ENCODE measurements at places on chromosomes 4 and X.

DNA sequence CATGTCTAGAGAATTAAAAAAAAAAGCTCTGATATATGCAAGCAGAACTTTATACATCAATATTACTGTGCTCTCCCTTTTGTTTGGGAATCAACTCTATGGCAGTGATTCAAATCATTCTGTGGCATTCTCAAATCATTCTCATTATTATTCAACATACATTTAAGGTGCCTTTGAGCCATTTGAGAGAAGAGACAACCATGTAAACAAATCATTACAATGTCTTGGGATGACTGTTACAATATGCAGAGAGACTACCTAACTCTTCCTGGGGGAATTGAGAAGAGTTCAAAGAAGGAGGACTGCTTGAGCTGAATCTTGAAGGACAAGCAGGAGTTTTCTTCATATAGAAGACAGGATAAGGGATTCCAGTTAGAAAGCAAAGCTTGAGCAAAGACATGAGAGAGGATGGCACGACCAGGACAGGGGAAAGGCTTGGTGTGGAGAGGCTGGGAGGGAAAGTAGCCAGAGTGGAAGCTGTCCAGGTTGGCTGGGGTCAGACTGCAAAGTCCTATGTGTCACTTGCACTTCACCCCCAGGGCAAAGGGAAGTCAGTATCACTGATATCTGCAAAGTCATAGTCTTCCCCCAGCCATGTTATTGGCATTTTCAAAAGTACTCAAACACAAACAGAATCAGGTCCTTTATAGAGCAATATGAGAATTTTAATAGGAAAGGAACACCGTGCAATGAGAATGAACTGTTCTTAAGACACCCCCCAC is 9.0 kb downstream of the SEC24D start:
- DNase-seq, result no peak

- DNase-seq, result no peak
Observed at GRCh38 chrX:24902806-24903205, 113.0 kb downstream of the ARX start.

- peak; percentile 34 for DNase-seq
Observed at GRCh38 chr4:8427761-8428287, 12.7 kb downstream of the ACOX3 start.

- no peak for DNase-seq
Observed at GRCh38 chr4:81204571-81204970, 10.5 kb downstream of the PRKG2 start.

GRCh38 chr4:147815741-147816140 is 83.9 kb downstream of the ARHGAP10 start:
- no peak for DNase-seq

DNA sequence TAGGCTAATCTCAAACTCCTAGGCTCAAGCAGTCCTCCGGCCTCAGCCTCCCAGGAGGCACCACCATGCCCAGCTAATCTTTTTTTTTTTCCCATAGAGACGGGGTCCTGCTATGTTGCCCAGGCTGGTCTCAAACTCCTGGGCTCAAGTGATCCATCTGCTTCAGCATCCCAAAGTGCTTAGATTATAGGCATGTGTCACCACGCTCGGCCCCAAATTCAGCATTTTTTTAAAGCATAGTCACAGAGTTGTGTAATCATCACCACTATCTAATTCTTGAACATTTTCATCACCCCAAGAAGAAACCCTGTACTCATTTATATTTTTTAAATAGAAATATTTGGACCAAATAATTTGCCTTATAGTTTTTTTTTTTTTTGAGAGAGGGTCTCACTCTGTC is 10.3 kb downstream of the CENPI start:
- DNase-seq, result no peak

GRCh38 chrX:19649226-19649995 is 134.1 kb upstream of the MAP3K15 start:
- no peak for DNase-seq

DNA sequence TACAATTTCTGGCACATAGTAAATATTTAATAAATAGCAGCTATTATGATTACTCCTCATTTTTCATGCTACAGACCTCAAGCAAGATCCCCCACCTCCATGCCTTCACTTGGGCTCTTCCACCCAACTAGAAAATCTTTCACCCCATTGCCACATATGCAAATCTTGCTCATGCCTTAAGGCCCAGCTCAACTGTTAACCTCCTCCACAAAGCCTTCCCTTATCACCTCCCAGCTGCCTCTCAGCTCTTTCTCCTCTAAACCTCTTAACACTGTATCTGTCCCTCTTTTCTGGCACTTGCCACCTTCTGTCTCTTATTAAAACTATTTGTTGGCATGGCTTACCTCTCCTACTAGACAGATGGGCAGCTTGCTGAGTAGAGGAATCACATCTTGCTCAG is 51.5 kb downstream of the PJA1 start:
- DNase-seq, result no peak

DNA sequence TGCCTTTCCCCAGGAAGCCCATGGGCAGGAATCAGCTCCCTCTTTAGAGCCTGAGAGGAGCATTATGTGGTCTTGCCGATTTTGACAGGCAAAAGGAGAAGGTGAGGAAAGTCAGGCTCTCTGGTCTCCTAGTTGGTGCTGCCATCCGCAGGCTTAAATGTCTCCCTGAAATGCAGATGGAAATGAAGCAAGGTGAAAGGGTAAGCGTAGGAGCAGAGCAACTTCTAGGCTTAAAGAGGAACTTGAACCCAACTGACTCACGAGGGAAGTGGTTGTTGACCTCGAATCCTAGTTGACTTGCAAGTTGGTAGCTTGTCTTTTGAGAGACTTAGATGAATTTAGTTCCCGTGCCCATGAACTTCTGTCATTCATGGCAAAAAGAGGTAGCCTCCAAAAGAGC is 205.9 kb downstream of the PTTG2 start:
- DNase-seq, result no peak

DNA sequence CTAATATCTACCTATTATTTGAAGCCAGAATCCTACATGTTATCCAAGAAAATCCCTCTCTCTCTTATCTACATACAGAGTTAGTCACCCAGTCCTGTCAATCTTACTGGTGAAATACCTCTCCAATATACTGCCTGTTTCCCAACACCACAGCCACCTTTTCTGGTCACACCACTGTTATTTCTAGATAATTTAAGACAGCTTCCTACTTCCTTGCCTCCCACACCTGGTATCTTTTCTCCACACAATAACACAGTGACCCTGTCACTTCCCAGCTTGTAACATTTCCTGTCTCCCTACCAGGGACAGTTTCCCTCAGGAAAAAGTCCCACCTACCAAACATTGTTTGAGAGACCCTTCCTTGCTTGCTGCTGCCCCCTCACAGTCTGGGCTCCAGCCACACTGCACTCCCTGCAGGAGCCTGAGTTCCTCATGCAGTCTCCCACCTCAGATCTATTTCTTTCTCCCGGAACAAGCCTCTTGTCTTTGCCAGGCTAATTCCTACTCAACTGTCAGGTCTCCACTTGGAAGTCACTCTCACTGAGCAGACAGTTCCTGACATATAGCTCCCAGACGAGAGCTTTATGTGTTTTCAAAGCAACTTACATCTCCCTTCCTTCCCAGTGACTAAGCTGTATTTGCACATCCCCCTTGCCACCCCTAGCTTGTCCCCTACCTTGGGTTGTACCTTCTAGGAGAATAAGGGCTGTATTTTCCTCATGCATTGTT is 73.6 kb upstream of the QRFPR start:
- DNase-seq, result no peak

DNA sequence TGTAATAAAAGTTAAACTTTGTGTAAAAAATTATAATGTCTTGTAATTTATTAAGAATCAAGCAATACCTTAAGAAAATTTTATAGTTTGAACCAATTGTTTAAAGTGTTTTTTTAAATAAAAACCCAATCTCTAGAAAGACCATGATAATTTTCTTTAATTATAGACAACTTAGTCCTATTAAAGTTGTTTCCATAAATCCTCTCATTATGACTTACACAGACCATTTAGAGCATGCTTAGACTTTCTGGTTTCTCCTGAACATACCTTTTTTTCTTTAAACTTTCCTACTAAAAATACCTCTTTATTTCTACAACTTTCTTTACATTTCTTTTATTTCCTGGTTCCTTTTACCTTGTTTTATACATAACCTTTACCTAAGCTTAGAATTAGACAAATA is 837.4 kb downstream of the PCDH19 start:
- no peak for DNase-seq

DNA sequence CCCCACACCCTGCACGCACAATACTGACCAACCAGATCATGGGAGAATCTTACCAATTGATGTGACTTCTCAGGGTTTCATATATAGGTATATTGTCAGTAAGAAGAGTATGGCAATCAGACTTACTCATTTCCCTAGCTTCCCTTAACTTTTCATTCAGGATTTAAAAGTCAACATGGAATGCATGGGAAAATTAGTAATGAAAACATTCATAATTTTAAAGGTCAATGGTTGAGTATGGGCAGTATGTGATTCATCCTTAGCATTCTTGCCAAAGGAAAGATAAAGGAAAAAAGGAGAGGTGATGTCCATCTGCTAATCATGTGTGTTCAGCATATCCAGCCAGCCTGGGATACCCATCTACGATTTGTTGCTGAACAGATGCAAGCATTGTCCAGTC is 4.0 kb downstream of the DIPK2B start:
- no peak for DNase-seq

- DNase-seq, result no peak
Observed at GRCh38 chrX:129572422-129572821, 32.4 kb downstream of the OCRL start.

DNA sequence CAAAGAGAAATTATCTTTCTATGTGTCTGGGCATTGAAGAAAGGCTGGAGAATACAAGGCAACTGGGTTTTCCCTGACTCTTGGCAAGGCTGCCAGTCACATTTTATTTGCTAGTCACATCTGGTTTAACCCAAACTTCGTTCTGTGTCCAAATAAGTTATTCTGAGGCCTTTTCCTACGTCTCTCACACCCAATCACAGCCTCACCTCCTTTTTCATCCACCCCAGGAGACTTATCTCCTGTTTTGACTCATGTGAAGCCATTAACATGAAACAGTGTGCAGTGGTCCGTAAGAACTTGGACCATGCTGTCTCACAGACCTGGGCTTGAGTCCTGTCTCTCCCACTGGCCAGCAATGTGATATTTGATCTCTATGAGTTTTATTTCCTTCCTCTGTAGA is 59.3 kb downstream of the CNGA2 start:
- no peak for DNase-seq

Measured in colonic mucosa (tissue), 4 donors.